ENCODE measurements at places on chromosomes 16 and 17.

DNA sequence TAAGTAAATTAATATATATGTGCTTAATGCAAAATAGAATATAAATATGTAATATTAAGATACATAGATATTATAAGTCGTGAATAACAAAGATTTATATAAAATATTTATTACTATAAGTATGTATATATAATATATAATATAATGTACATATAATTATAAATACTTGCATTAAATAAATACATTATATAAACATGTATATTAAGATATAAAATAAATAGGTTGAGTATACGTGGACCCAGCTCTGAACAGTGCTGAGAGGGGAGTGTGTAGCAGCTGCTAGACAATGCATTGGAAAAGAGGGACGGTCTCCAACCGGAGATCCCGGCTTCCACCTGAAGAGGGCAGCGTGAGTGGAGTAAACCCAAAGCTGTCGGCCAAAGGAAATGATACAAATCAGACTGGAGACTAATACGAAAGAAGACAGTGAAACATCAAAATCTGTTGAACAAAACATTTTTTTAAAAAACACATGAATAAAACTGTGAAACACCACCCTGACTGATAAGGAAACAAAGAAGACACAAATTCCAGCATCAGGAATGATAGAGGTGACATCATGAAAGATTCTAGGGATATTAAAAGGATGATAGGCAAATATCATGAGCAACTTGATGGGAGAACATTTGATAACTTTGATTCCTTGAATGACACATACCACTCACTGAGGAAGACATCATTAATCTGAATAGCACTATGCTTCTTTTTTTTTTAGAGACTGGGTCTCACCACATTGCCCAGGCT lies 125.4 kb upstream of the CHMP6 start:
- DNase-seq: peak; percentile 66

- DNase-seq: no peak
Observed at GRCh38 chr17:62076864-62077788, 12.0 kb upstream of the MED13 start.

DNA sequence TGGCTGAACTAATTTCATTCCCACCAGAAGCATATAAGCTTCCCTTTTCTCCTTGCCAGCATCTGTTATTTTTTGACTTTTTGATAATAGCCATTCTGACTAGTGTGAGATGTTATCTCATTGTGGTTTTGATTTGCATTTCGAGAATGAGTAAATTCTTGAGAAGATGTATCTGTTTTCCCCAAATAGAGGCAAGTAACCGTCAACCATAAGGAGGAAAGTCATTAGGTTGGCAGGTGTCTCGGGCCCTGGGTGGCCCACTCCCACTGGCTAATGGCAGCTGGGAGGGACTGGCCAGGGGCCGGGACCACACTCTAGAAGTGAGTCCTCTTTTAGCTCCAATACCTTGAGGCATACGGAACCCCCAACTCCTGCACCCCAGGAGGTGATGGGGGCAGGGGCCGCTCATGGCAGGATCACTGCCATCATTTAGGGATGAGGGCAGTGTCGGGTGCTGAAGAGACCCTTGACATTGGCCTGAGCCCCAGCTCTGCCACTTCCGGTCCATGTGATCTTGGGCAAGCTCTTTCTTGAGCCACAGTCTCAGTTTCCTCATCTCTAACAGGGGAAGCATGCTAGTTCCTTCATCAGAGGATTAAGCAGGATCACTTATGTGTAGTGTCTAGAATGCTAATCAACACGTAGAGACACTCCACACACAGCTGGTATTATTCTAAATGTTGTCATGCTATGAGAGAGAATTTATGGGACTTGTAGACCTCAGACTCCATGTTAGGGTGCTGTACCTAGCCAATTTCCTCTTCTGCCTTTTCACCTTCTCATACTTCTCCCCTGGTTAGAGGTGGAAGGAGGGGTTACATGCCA lies 44.3 kb downstream of the RGS9 start:
- DNase-seq: no peak

DNA sequence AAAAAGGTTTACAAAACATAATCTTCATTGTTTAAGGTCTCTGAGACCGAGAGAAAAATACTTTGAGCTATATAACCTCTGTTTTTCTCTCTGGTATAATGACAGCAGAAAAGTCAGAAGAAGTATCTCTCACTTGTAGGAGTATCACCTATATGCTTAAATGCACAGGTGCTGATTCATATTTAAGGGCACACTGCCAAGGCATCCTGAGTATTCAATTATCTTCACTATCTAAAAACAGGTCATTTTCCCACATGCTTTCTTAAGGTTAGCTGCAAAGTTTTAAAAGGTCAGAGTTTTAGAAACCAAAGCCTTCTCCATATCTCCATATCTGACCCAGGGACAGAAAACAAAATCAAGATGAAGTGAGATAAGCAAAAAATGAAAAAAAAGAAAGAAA lies 99.3 kb upstream of the C17orf78 start:
- DNase-seq: no peak

DNA sequence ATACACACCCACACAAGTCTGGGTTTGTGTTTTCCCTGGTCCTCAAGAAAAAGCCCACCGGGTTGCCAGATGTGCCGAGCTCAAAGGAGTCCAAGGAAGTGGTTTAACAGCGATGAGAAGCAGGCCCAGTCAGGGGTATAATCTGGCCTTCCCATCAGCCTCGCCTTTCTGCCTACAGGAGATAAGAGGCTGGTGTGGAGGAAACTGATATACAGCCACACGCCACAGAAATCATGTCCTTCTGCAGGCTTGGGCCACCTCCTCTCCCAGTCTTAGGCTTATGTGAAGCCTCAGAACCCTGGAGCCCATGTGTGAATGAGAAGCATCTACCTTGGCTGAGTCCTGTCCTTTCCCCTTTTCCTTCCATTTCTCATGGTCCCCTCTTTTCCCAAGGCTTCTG lies 43.6 kb upstream of the MMP2 start:
- no peak for DNase-seq

All from activated T-cell treated with anti-CD3 and anti-CD28 coated beads for 4 hours (primary cell).